ENCODE measurements at places on chromosomes 1 and 21. TPM values are rescaled to one million over a fixed set of nuclear protein-coding genes. Genes with fewer than 3 reads are reported as not detected.

The A3GALT2 gene
- total RNA-seq, result not detected

The MRPS21 gene
- 95.3 TPM for total RNA-seq

The QSOX1 gene
- 103 TPM for total RNA-seq

The PSMG1 gene
- total RNA-seq, result 47.3 TPM

The VASH2 gene
- total RNA-seq, result 30.6 TPM
